Stimulated activated CD8-positive, alpha-beta memory T cell treated with anti-CD3 and anti-CD28 coated beads, Interleukin-15, amount 100 ng/mL, for 1 hour (primary cell): ENCODE measurements at places on chromosomes 3 and 15.

GRCh38 chr3:150142936-150143335 lies 172.2 kb upstream of the PFN2 start:
- no peak for DNase-seq

- DNase-seq = no peak
These were observed 222.6 kb downstream of the PDCD6IP start for GRCh38 chr3:34020726-34021680.

DNA sequence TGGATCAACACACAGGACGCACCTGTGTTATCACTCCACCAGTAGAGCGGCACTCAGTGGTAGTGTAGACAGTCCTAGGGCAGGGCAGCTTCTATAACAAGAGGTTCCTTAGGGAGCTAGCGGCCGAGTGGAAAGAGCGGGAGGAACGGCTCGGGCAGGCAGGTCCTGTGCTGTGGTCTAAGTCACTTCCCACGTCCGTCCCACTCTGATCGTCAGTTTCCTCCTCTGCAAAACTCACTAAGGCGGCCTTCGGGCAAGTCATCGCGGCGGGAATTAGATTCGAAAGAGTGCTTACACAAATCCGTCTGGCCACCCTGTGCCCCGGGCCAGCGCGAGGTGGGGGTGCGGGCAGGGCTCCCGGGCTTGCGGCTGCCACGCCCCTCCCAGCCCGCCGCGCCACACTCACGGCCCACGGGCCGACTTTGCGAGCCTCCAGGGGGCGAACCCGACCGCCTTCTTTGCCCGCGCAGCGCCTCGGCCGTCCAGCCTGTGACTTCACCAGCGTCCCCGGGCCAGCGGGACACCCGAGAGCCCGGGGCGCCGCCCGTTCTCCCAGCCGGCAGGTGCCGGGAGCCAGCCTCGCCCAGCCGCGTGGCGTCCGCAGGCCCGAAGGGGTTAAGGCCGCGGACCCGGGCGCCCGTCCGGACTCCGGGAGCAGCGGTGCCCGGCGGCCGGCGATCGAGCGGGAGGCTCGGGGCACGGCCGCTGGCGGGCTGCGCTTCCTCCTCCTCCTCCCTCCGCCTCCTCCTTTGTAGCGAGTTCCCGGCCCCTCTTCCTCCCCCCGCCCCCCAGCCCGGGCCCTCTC lies 416 bp upstream of the CORO2B start:
- DNase-seq = no peak

- no peak for DNase-seq
These were observed 74.0 kb upstream of the TTBK2 start for GRCh38 chr15:42994546-42994945.

GRCh38 chr3:32961189-32961715 lies 9.8 kb downstream of the CCR4 start:
- no peak for DNase-seq

DNA sequence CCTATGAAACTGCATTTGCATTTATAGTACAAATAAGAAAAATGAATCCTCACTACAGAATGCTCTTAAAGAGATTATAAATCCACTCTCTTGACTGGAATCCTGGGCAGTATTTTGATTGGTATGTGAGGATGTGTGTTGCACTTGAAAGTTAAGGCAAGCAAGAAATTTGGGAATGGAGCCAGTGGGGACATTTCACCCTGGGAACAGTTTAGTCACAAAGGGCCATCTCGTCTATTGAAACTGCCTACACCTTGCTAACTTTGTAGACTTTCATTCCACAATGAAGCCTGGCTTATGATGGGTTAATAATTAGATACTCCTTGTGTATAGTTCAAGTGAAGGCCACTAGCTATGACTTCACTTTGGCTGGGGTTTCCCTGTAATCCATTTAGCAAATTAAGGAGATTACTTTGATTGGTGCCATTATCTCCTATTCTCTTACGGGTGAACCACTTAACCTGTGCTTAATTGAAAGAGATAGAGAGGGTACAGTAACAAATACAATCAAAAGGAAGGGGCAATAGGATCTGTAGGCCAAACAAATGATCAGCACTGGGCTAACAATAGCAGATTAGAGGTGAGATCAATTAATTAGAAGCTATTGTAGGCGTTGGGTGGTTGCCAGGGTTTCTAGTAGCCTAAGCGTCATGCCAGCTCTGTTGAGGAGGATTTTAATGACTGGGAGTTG lies 146.9 kb upstream of the RARB start:
- DNase-seq = no peak

GRCh38 chr3:14678015-14678503 lies 3.1 kb downstream of the C3orf20 start:
- no peak for DNase-seq

DNA sequence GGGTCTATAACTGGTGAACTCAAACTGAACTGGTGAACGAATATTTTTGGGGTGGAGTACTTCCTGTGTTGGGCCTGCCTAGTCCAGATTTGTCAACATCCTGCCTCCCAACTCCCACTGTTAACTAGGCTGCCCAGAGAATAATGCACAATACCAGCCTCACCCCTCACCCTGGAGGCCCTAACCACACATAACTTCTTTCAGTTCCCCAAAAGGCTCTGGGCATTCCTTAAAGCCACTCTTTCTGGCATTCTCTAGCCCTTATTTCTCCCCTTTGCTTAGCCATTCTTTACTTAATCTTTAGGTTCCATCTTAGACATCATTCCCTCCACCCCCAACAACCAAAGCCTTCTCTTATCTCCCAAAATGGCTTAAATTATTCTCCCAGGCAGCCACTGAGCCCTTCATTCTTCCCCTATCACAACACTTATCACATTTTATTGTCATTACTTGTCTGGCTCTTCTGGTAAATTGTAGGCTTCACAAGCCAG lies 9.1 kb upstream of the SEC11A start:
- DNase-seq = no peak

GRCh38 chr15:70327856-70328678 lies 230.3 kb upstream of the TLE3 start:
- DNase-seq = no peak

- DNase-seq = no peak
These were observed 796.4 kb upstream of the ARPP21 start for GRCh38 chr3:34842706-34843480.

DNA sequence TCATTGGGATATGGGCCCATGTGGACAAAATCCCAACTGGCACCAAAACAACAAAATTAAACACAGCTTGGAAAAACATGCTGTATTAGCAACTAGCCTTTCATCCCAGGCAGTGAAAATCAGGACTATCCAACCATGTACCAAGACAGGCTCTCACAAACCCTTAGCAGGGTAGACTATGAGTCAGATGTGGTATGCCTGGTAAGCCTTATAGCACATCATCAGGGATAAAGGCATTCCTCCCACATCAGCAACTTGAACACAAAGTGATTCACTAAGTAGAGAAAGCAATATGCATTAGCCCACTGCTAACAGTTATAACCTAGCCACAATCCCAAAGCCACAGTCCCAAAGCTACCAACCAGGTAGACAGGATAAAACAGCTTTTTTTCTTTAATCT lies 8.0 kb downstream of the CEP152 start:
- no peak for DNase-seq

GRCh38 chr15:99749386-99749785 lies 16.1 kb upstream of the LYSMD4 start:
- DNase-seq = no peak

DNA sequence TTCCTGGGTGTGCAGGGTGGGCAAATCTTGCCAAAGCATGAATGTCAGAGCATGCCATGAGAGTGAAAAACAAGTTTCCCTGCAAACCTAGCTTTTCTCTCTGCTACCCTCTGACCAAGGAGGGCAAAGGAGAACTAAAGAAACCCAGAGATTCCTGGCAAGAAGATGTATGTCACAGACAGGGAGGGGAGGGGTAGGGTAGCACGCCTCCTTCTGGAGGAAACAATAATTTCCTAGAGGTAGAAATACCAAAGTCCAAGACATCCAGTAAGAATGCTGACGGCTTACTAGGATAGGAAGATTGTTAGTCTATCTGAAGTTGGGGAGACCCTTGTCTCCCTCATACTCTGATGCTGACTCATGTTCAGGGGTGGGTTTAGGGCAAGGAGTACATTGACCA lies 203.9 kb downstream of the NR1D2 start:
- DNase-seq = no peak

- DNase-seq = no peak
These were observed 104.6 kb downstream of the APBA2 start for GRCh38 chr15:28990390-28990789.

GRCh38 chr3:143604402-143605185 lies 243.7 kb downstream of the SLC9A9 start:
- DNase-seq = no peak

DNA sequence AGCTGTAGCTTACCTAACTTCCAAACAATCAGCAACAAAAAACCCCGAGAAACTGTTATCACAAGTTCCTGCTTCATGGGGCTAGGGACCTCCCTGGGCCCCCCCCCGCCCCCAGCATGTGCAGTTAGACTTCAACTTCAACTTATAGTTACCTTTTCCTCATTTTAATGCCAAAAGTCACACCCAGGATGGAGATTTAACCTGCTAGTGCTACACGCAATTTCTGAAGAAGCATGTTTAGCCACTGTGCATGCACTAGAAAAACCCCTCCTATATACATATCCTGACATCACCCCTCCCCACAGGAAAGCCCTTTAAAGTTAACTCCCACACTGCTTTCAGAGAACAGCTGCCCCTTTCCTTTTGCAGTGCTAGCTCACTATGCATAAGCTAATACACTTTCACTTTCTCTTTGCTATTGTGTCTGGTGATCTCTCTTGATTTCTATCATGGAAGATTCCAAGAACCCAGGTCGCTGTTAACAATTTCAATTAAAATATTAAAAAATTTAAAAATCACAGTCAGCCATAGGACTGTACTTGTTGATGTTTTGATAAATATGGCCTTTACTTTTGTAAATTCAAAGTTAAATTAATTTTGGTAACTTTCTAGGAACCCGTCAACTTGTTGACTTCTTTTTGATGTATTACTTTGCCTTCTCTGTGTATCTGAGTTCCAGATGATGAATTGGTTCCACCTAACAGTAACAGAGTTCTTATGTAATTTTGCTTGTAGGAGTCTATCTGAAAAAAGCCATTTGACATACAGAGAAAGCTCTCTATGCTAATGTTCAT lies 75.2 kb upstream of the ACAD9 start:
- DNase-seq = no peak

DNA sequence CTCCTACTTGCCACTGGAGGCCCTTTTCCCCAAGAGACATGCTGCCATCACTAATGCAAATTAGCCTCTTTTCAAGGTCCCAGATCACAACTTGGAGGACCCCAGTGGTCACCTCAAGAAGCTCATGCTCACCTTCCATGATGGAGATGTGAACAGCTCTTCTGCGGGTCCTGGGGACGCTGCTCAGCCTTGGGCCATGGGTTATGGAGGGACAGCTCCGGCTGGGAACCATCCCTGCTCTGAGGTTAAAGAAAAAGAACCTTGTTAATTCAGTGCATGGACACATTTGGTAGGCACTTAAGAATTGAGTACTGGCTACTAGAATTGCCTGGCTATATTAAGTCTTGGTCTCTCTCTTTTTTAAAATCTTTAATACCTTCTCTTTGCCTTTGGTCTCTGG lies 56.8 kb downstream of the WDR76 start:
- no peak for DNase-seq

DNA sequence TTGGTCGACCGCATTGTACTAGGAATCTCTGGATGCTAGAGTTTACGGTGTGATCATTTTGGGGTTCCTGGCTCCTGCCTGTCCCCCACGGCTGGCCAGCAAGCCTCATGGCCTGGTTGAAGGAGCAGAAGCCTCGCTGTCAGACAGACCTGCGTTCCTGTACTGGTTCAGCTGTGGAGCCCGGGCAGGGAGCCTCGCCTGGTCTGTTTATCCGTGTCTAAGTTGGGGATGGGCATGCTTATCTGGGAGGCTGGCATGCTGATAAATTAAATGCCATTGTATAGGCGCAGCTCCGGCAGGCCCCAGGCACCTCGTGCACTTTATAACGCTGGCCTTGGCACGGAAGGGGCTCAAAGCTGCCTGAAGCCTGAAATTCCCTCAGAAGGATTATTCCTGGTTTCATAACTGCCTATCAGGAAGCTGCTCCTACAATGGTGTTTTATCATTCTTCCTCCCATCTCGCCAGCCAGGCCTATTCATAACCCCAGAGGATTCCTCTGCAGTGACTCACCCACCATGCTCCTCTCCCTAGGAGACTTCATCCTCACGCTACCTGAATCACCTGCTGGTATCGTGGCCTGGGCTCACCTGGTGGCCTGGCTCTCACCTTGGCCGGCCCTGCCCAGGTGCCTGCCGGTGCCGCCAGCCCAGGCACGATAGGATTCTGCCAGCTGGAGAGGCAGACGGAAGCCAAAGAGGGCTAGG lies 110.9 kb downstream of the ASB7 start:
- no peak for DNase-seq

DNA sequence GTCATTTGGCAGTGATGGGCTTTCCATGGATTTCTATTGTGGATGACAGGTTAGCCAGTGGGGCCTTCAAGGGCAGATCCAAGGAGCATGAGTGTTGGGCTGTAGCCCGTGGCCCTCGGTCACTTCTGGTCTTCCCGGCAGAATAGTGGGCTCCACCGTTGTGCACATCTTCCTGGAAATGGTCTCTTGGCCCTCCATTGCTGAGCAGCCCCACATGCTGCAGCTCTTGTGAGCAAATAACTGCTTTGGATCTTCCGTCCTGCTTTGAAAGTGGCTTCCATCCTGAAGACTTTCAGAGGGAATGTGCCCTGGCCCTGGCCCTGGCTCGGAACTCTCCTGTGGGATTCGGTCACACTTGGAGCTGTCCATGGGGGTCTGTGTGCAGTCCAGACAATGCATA lies 102.8 kb downstream of the SNRPN start:
- no peak for DNase-seq

DNA sequence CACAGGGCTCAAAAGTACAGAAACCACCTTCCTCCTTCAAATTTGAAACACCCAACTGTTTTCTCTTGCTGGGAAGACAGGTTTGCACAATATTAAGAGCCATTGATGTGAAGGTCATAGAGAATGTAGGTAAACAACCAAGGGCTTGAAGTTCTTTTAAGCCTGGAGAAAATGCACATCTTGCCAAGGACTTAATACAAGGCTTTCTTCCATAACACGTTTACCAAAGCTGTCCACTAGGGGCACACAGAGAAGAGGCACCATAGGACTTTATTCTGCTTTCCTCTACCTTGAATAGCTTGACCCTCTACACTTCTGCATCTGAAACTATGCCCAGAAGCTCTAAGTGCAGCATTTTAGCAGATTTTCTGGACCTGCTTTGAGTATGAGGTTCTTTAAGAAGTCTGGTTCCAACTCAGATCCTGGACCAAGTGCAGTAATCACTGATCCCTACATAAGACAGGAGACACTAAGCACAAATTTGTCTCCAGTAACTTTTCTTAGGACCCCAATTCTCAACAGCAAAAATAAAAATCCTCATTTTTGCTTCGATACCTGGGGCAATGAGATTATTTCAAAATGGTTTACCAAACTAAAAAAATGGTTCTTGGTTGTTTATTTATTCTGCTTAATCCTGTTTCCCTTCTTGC lies 138.0 kb downstream of the FBN1 start:
- DNase-seq = no peak

- DNase-seq = no peak
These were observed 6.3 kb downstream of the GORASP1 start for GRCh38 chr3:39101022-39101689.

- DNase-seq = no peak
These were observed 130.4 kb upstream of the SLC7A14 start for GRCh38 chr3:170716172-170716805.

GRCh38 chr3:114496466-114496865 lies 202.6 kb downstream of the TIGIT start:
- DNase-seq = no peak
